ENCODE measurements at places on chromosomes 3 and 15.

GRCh38 chr3:143507735-143508580 is 340.3 kb downstream of the SLC9A9 start:
- no peak for DNase-seq

DNA sequence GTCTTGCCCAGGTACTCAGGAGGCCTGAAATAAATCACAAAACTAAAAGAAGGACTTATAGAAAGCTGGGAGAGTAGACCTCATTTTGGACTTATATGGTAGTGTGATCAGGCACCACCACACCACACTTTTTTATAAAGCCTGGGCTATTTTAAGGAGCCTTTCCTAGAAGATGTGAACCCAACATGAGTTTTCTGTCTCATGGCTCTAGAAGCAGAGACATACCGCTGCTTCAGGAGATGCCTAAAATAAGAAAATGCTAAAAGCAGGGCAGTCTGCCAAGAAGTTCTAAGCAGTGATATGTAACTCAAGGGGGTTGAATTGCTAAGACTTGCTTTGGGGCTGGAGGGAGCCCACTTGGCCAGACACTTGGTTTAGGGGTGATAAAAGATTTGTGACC is 49.6 kb downstream of the SUMF1 start:
- DNase-seq: no peak

DNA sequence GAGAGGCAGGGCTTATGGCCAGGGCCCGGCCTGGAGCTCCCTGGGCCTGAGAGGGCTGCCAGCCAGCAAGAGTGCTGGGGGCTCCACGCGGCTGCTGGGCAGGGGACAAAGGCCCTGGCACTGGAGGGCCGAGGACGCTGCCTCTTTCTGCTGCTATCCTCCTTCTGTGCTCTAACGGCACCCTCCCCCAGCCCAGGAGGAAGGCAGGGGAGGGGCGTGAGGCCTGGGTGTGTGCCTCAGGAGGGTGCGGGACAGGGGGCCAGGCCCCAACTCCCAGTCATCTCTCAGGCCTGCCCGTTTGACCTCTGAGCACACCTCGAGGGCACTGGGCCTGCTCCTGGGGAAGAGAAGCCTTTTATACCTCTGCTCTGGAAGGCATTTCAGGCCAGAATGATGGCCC is 115.5 kb downstream of the ADCY5 start:
- DNase-seq: no peak

- no peak for DNase-seq
Measured at GRCh38 chr3:173983343-173983742, 585.8 kb downstream of the NLGN1 start.

DNA sequence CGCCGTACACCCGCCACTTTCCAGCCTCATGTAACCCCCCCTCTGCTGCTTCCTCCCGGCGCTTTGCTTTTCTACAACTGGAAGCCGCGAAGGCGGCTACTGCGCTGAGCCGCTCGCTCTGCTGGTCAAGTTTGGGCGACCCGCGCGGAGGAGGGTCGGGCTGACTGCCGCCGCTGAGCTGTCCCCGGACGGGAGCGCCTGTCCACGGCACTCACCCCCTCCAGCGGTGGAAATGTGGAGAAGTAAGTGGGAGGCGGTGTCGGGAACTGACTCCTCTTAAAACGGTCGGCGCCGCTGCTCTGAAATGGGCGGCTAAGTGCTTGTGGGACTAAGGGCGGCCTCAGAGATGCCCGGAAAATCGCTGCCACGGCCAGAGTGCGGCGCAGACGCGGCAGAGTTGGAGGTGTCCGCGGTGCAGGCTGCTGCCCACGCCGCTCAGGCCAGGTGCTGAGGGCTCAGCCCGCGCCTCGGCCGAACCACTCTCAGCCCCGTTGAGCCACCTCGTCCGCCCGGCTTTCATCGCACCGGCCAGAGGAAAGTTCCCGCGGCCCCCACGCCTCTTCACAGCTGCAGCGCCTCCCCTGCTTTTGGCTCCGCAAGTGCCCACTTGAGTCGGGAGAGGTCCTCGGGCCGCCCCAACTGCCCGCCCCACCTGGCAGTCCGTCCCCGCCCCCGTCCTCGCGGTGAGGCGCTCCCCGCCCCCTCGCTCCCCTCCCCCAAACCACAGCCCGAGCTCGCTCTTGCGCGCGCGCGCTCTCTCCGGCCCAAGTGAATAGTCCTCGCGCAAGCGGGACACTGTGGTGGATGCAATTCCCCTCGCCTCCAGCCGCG is at the start of gene EPHA6:
Gene EPHA6 (plus strand): TSS at position 775 of the 831 bp plus-strand sequence.
- DNase-seq: peak; percentile 57

DNA sequence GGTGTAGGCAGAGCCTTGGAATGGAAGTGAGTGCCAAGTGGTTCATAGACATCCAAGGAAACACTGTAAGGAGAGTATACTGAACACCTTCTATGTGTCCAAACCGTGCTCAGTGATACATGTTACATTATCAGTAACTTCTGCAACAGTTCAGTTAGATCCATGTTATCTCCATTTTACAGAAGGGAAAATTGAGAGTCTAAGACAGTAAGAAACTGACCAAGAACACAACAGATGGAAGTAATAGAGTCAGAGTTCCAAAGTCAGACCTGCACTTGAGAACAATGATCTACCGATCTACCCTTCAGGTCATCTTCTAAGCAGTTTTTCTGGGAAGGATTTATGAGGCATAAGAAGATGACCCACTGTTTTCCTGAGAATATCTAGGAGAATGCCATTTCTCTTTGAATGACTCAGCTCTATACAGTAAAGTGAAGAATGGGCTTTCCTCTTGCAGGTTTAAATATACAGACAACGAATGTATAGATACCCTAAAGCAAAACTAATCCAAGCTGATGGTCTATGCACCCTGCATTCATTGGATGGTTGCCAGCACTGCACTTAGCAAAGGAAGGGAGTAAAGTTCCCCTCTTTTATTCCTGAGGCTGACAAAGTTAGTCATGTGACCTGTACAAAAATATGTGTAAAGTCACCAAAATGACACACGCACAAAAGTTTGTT is 604.1 kb upstream of the MDFIC2 start:
- no peak for DNase-seq

GRCh38 chr3:109136523-109136922 is at the start of gene C3orf85:
C3orf85 (plus strand) TSS chr3:109136719; CDS start chr3:109136848, 129 bp downstream.
- DNase-seq: no peak

DNA sequence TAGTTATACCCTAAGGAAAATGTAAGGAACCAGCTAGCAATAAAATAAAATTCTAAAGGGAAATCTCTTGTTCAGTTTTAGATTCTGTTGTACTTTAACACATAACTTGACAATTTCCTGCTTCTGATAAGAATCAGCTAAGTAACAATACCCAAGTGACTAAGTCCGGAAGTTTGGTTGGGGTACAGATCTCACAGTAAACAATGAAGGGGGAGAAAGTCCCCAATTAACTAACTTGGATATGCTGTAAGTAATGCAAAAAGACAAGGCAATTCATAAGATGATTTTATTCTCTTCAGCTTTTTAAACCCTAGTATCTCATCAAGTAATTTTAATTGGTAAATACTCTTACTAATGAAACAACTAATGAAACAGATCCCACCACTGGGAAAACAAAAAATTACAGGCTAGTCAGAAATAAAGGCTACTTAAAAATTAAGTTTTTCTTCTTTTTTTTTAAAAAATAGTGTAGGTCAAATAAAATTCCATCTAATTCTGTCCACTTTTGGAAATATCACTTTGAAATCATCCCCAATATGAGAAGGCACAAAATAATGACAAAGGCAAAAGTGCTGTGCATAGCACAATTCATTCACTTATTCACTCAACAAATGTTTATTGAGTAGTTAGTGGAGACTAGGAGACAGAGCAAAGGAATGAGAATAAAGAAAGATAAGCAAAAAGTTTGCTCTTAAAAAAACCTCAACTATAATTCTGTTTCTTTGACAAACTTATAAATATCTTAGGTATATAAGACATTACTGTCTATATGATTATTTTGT is 37.8 kb upstream of the IL20RB start:
- DNase-seq: no peak

DNA sequence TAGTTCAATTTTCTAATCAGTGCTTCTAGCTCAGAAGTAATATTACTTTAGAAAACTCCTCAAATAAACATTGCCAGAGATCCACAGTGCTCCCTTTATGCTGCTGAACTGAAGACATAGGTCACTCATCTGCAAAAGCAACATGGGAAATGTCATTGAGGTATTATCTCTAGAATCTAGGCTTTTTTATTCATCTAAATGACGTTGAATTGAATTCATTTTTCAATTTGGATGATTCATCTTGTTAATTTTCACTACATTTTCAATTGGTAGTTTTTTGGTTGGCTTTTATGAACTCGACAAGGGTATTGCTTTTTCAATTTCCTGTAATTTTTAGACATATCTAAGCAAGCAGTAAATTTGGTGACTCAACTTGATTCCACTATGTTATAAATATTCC is 275.4 kb downstream of the NFKBIZ start:
- no peak for DNase-seq

DNA sequence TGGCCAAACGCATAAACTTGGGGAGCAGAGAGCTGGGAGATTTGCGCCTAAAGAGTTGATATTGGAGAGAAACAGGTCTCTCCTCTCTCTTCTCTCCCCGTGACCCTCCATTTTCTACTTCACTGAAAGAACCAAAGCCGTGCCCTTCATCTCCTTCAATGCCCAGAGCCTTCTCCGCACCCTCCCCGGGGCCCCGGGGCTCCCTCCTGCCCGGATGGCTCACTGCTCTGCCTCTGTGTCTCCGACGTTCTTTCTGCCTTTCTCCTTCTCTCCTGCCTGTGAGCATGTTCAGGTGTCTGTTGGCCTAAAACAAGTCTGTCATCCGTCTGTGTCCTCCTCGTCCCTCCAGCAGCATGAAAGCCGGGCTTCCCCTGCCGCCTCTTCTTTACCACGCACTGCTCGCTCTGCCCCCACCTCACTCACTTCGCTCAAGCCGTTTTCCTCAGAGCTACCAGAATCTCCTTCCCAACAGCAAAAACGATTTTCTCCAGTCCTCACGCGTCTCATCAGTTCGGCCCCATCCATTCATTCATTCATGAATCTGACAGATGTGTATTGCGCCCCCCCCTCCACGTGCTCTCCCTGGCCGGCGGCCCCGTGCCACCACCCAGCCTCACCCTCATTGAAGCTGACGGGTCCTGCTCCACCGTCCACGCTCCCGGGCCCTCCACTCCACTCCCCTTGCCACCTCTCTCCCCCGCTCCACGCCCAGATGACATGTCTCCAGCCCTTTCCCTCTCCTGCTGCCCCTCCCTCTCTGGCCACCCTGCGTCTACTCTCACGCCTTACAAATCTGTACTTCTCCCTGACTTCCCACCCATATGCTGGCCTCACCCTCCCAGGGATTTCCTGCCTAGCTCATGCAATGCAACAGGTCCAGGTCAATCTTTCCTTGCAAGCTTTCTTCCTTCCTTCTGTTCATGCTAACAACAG is 10.2 kb downstream of the MUC4 start:
- no peak for DNase-seq

DNA sequence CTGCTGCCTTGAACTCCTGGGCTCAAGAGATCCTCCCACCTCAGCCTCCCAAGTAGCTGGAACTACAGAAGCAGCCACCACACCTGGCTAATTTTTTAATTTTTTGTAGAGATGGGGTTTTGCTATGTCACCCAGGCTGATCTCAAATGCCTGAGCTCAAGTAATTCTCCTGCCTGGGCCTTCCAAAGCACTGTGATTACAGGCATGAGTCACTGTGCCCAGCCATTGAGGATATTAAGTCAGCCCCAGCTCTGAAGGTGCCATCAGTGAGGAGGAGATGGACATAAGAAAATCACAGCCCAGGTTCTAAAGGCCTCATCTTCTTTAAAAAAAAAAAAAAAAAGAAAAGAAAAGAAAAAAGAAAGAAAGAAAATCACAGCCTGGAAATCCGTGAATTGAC is 26.6 kb upstream of the PSTPIP1 start:
- no peak for DNase-seq

DNA sequence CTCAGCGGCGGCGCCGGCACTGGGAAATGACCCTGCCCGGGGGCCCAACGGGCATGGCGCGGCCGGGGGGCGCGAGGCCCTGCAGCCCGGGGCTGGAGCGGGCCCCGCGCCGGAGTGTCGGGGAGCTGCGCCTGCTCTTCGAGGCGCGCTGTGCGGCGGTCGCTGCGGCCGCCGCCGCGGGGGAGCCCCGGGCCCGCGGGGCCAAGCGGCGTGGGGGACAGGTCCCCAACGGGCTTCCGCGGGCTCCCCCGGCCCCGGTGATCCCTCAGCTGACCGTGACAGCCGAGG is 172 bp downstream of the ITPKA start:
- DNase-seq: no peak

DNA sequence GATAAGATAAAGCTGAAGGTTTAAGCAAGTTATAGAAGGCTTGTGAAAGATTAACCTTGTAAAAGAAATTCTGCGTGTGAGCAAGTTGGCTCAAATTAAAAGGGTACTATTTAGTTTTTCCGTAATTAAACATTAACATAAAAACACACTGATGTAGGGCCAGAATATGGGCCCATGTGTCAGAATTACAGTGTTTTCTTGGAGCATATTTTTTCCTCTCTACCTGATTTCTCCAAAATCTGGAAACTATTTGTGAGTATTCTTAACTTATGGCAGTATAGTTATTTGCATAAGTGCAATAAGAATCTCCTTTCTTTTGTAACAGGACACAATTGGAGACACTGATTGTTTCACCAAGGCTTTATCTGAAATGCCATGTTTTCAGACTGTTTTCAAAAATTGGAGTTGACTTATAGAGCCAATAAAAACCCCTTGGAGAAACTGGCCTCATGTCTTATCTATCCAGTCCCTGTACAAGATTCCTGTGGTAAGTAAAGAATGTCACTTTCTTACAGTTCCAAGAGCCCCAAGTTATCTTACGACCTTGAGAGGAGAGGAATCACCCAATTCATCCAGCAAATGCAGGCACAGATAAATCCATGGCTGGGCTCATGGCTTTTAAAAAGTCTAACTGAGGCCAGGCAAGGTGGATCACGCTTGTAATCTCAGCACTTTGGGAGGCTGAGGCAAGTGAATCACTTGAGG is 47.8 kb upstream of the P2RY1 start:
- no peak for DNase-seq

GRCh38 chr3:124636101-124636862 is 94.0 kb upstream of the UMPS start:
- no peak for DNase-seq

DNA sequence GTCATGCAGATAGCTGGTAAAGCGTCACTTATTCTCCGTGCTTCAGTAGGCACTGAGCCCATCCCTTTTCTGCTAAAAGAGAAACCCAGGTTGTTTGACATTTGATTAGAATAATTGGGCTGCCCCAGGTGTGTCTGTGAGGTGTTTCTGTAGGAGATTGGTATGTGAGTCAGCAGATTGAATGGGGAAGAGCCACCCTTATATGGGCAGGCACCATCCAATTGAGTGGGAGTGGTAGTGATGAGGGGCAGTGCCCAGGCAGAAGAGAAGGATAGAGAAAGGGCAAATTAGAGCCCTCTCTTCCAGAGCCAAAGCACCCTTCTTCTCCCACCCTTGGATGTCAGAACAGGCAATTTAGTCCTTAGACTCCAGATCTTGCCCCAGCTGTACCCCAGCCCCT is 384.3 kb upstream of the GBE1 start:
- no peak for DNase-seq
